ENCODE measurements at places on chromosomes 16 and 17.
A peak's percentile ranks its signal among the peaks of the same experiment; 100 is the strongest.

DNA sequence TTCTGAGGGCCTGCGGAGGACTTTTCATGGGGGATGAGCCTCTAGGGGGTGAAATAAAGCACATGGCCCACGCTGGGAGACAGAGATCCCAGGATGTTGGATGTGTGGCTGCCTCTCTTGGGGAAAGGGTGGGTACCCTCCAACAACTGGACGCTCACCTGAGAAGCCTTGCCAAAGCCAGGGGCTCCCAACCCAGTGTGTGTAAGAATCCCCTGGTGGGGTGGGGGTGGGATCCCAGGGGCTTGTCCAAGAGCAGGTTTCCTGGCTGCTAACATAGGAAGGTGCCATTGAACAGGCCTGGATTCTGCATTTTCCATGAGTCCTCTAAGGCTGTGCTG lies 587 bp downstream of the SNX20 start:
- DNase-seq, result no peak

DNA sequence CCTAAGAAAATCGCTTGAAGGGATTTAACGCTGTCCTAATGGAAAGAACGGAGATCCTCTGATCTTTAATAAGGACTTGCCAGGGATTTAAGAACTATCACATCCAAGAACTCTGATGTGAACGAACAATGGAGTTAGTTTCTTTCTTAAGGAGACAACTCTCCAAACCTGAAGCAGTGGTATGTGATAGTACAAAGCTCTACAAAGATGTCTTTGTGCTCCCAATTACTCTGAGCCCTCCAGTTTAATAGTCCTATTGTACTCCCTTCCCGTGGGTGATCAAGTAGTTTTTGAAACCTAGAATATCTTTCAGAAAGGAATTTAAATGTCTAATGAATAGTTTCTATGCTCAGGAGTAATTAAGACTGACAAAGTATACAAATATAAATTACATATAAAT lies 123.8 kb downstream of the FTO start:
- DNase-seq, result peak; percentile 54

DNA sequence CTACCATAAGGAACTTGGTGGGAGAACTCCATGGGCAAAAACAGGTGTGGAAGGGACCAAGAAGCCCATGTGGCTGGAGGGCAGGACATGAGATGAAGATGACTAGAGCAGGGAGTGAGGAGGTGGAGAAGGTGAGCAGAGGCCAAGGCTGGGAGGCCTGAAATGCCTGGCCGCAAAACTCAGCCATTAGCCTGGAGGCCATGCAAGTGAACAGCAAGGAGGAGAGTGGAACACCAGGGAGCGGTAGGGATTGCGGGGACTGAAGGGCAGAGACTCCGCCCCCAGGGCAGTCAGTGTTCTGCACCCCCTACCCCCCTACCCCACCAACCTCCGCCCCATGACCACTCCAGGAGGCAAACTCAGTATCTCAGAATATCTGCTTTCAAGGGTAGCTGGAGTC lies 17.0 kb downstream of the BCL7C start:
- DNase-seq, result no peak

- no peak for DNase-seq
Observed at GRCh38 chr16:11262915-11263314, 6.2 kb downstream of the TNP2 start.

DNA sequence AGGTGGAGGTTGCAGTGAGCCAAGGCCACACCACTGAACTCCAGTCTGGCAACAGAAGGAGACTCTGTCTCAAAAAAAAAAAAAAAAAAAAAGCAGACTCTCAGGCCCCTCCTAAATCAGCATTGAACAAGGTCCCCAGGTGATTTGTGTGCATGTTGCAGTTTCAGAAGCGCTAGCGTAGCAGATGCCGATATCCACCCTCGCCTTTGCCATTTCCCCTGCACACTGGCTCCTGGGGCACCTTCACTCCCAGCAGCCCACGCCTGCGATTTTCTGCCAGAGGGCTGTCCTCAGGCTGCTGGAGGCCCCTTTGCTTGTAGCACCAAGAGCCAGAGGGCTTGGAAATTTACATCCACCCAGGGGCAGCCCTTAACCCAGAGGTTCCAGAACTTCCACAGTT lies 95.6 kb downstream of the WSCD1 start:
- DNase-seq, result no peak

- DNase-seq, result peak; percentile 20
Observed at GRCh38 chr17:79065105-79065670, 9.4 kb upstream of the ENGASE start.

- no peak for DNase-seq
Observed at GRCh38 chr17:20091174-20092029, 82.2 kb downstream of the SPECC1 start.

DNA sequence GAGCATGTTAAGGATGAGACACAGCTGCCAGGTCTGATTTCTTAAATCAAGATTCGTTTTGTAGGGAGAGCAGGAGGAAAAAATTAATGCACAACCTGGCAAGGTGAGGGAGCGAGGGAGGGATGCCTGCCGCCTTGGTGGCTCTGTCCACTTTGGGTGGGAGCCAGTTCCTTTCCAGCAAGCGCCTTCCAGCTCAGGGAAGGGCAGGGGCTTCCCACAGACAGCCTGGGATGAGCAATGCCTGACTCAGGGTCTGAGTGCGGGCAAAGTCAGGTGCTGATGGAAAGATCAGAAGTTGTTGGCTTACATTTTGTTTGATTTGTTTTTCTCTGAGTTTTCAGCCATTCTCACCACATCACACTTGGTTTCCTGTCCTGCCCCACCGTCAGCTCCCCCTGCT lies 220.7 kb downstream of the ENGASE start:
- no peak for DNase-seq

DNA sequence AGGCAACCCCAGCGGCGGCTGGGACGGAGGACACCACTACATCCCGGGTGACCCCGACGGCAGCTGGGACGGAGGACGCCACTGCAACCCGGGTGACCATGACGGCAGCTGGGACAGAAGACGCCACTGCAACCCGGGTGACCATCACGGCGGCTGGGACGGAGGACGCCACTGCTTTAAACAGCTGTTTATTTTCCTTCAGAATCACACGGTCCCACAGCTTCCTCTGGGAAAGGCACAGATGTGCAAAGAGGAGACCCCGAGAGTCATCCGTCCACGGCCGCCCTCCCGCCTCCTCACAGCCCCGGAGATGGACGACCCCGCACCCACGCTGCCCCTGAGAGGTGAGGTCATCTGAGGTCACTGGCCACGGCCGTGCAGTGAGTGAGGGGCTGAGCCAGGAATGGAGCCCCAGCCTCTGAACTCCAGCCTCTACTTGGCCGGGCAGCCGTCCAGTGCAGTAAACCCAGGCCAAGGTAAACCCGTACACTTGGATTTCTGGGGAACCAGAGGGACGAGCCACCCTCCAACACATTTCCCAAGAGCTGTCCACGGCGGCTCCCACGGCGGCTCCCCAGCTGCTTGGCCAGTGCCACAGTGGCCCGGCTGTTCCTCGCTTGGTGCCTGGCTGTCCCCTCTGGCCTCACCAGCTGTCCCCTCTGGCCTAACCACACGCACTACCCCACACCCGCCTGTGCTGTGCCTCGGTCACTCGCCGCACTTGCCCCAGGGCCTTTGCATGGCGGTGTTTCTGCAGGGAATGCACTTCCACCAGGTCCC lies 43.2 kb upstream of the PABPN1L start:
- DNase-seq, result no peak

- no peak for DNase-seq
Observed at GRCh38 chr17:64615028-64615677, 47.0 kb downstream of the SMURF2 start.

DNA sequence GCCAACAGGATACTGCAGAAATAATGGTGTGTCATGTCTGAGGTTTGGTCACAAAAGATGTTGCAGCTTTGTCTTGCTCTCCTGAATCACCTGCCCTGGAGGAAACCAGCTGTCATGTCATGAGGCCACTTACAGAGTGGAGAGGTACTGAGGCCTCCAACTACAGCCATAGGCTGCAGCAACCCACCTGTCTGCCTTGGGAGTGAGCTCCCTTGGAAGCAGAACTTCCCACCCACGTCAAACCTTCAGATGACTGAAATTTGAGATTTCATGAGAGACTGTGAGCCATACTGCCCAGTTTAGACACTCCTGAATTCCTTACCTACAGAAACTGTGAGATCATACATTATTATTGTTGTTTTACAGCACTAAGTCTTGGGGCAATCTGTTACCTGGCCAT lies 475.9 kb downstream of the HS3ST3B1 start:
- DNase-seq, result no peak

DNA sequence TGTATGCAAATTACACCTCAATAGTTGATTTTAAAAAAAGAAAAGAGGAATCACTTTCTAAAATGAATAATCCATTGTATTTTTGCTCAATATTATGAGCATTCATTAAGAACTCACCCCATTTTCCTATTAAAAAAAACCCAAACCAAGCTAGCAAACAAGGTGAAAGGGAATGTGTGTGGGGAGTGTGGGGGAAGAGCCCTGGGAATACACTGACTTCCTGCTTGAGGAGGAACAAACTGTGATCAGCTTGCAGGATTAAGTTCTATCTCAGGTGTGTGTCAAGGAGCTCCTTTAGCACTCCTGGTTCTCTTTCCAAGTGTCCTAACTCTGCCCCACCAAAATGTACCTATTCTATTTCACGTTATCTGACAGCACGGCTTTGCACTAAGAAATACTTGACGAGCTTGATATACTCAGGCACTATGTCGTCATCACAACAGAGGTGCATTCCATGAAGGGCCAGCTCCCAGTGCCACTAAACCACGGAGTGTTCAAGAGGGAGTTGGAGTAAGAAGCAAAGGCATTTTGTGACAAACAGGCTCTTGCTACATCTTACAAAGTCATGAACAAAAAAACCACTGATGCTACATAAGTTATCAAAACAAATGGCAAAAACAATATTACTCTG lies 73.2 kb downstream of the MYH10 start:
- no peak for DNase-seq

DNA sequence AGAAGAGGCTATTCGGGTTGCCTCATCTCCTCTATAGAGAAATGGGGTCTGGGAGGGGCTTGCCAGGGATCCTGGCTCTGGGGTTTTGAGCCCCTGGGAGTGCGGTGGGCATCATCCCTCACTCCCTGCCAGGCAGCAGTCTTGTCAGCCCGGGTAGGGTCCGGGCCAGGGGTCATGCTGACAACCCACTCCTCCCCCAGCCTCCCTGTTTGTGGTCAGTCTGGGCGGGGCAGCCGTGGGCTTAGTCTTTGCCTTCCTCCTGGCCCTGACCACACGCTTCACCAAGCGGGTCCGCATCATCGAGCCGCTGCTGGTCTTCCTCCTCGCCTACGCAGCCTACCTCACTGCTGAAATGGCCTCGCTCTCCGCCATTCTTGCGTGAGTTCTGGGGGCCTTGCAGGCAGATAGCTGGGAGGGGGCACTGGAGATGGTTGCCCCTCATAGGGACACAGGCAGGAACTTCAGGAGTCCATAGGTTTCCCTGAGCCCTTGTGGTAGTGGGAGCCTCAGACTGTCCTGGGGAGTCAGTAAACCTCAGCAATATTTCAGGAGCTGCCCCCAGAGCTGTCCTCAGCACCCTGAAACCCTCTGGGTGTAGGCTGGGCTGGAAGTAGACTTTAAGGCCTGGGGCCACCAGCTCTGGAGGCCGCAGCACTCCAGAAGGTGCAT lies 6.9 kb downstream of the SLC9A5 start:
- no peak for DNase-seq

DNA sequence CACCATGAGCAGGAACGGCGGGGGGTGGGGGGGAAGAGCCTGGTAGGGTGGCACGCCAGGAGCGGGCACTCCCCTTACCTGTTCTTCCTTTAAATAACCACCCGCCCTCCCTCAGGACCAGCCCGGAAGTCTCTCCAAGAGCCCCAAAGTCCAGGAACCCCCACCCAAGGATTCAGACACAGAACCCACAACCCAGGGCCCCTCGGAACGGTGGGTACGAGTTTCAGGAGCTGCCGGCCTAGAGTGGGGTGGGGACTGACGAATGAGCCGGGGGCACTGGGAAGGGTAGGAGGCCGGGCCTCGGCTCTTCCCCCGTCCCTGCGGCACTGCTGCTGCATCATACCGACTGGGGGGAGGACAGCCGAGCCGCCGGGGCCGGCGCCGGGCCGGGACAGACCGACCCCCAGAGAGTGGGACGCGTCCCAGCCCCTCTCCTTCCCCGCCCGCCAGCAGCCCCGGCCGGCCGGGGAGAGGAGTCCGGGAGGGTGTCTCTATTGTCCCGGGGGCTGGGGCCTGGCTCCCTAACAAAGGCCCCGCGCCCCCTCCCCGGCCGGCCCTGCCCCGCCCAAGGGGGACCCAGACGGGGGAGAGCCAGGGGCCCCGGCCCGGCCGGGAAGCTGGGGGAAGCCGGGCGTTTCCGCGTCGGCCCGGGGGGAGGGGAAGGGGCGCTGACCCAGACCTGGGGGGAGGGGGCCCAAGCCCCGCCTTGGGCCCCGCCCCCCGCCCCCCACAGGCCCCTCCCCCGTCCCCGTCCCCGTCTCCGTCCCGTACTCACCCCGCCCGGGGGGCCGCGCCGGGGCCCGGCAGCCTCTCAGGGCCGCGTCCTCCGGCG lies 747 bp downstream of the ATXN7L3 start:
- DNase-seq, result no peak

- DNase-seq, result no peak
Observed at GRCh38 chr17:34307110-34307509, 12.1 kb upstream of the CCL8 start.

DNA sequence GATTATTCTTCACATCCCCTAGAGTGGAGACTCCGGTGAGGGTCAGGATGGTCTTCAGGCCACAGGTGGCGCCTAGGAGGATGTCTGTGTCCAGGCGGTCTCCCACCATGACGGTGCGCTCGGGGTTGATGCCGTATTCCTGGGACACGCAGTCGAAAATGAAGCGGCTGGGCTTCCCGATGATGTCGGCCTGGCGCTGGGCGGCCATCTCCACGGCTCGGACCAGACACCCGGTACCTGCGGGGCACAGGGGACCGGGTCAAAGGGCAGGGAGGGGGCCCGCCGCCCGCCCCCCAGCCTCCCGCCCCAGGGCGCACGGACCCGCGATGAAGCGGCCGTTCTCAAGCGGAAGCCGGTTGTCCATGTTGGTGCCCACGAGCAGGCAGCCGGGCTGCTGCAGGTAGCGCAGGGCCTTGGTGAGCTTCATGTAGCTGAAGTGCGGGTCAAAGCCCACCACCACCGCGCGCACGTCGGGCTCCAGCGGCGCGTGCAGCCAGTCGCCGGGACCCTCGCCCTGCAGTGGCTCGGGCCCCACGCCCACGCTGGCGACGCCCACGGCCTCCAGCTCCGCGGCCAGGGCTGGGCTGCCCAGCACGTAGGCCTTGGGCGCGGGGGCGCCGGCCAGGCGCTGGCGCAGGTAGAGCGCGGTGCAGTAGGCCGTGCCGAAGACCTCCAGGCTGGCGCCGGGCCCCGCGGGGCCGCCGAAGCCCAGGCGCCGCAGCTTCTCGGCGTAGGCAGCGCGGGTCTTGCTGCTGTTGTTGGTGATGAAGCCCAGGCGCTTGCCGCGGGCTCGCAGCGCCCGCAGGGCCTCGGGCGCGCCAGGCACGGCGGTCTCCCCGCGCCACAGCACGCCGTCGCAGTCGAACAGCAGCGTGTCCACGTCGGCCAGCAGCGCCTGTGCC lies 572 bp downstream of the PGP start:
- no peak for DNase-seq

GRCh38 chr16:77288222-77288621 lies 89.0 kb downstream of the SYCE1L start:
- no peak for DNase-seq

DNA sequence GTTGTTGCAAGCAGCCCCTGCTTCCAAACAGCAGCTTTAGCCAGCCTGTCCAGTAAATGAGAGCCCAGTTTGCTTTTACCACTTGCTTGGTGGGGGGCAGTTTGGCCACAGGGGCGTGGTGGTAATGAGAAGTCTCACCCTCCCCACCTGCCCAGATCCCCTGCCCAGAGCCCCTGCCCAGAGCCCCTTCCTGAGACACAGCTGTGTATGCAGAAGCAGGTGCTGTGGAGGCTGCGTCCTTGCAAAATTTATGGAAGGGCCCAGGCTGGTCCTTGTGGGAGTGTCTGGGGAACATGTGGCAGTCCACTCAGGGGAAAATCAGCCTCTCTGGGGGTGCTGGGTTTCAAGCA lies 27.6 kb upstream of the LGALS9 start:
- DNase-seq, result no peak
